Smooth muscle cell of the pulmonary artery (primary cell): ENCODE measurements at places on chromosomes 1 and 21. TPM values are rescaled to one million over a fixed set of nuclear protein-coding genes. Genes with fewer than 3 reads are reported as not detected.

Gene MARK1
- 1.2 and 2.0 TPM in 2 replicates for total RNA-seq

Gene CRP
- total RNA-seq = not detected in 2 replicates

Gene ADAMTS5
- 2.1 and 14.7 TPM in 2 replicates for total RNA-seq

Gene RHEX
- not detected in 2 replicates for total RNA-seq

Gene LPAR3
- total RNA-seq = 0.26 and 2.2 TPM in 2 replicates

Gene NR1I3
- not detected in 2 replicates for total RNA-seq

Gene LYPLA2
- 33.0 and 38.6 TPM in 2 replicates for total RNA-seq

Gene C4BPA
- not detected in 2 replicates for total RNA-seq

Gene SELENON
- 52.6 and 63.2 TPM in 2 replicates for total RNA-seq

Gene KLHDC9
- 0.98 and 1.2 TPM in 2 replicates for total RNA-seq

Gene TMEM51
- total RNA-seq = 1.5 and 2.2 TPM in 2 replicates

Gene LCE2A
- not detected in 2 replicates for total RNA-seq

Gene PTPN7
- total RNA-seq = not detected in 2 replicates

Gene HOOK1
- not detected in 2 replicates for total RNA-seq

Gene S100A7
- total RNA-seq = not detected in 2 replicates

Gene CD160
- not detected in 2 replicates for total RNA-seq

Gene OR2G3
- total RNA-seq = not detected in 2 replicates

Gene GALE
- total RNA-seq = 12.6 and 35.3 TPM in 2 replicates

Gene GBP4
- total RNA-seq = 0.52 and 0.66 TPM in 2 replicates

Gene FAM131C
- 0.69 and 0.85 TPM in 2 replicates for total RNA-seq

Gene THEM5
- not detected in 2 replicates for total RNA-seq

Gene RUNX1
- 48.6 and 49.6 TPM in 2 replicates for total RNA-seq

Gene HDGF
- 125 and 164 TPM in 2 replicates for total RNA-seq

Gene CATSPER4
- total RNA-seq = not detected in 2 replicates

Gene ADORA1
- 0.65 and 0.96 TPM in 2 replicates for total RNA-seq

Gene RNU1-2
- under 0.01 TPM in 2 replicates for total RNA-seq

Gene HJV
- total RNA-seq = not detected in 2 replicates

Gene TRIM63
- total RNA-seq = 0.07 and 0.30 TPM in 2 replicates

Gene C1orf185
- not detected in 2 replicates for total RNA-seq

Gene SH2D1B
- total RNA-seq = not detected in 2 replicates

Gene GBP5
- total RNA-seq = 0.07 TPM in 1 of 2 replicates, not detected in the other

Gene SLAMF8
- not detected in 2 replicates for total RNA-seq

Gene SLC1A7
- total RNA-seq = 0.52 and 1.1 TPM in 2 replicates
